ENCODE measurements at places on chromosomes 12 and 14.

GRCh38 chr12:87116780-87117179, 860.6 kb upstream of the MGAT4C start:
- no peak for DNase-seq

DNA sequence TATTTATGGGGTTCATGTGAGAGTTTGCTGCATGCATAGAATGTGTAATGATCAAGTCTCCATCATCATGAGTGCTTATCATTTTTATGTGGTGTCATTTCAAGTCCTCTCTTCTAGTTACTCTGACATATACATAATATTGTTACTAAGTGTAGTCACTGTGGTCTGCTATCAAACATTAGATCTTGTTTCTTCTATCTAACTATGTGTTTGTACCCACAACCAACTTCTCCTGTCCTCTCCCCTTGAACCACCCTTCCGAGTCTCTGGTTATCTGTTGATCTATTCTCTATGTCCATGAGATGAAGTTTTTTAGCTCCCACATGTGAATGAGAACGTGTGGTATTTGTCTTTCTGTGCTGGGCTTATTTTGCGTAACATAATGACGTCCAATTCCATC, 107.7 kb downstream of the RAD51B start:
- DNase-seq, result no peak

DNA sequence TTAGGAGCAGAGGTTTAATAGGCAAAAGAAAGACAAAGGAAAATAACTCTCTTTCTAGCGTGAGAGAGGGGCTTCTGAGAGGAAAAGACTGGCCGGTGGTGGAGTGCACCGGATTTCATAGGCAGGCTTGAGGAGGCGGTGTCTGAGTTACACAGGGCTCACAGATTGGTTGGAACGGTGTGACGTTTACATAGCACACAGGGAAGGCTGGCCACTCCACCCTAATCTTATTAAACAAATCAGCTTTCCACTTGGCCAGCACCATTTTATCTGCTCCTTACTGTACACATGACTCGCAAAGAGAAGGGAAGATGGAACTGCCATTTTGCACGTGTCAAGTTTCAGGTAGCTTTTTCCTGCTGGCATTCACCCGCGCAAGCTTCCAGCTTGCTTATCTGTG, 587.7 kb downstream of the RPL10L start:
- DNase-seq, result no peak

- DNase-seq, result no peak
These were observed 324.5 kb downstream of the NUAK1 start for GRCh38 chr12:105814283-105814682.

Measured in mesenchymal stem cell (in vitro differentiated cells and primary cell).